IPS-NIHi11 (cell line): ENCODE measurements at places on chromosomes 5 and 9.

- no peak for DNase-seq
These were observed 18.3 kb upstream of the SLC2A6 start for GRCh38 chr9:133496861-133497842.

DNA sequence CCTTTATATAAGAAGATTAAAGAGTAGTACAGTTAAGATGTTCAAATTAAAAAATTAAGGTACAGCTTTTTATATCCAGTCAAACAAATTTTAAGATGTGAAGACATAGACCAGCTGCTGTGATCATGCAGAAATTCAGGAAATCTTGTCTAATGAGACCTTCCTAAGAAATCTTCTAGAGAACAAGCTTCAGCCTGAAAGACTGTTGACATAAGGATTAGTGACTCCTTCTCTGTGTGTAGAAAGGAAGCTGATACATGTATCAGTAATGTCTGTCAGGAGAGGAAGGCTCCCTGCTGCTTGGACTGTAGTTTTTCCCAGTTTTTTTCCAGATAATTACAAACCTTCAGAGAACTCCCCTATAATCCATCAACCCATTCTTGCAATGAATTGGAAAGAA is 75.8 kb upstream of the PCSK5 start:
- no peak for DNase-seq

- DNase-seq = no peak
These were observed 85.3 kb downstream of the NFIB start for GRCh38 chr9:14228602-14229001.

GRCh38 chr9:137055385-137056364 is 1.8 kb upstream of the ENTPD2 start:
- DNase-seq = peak; percentile 53

DNA sequence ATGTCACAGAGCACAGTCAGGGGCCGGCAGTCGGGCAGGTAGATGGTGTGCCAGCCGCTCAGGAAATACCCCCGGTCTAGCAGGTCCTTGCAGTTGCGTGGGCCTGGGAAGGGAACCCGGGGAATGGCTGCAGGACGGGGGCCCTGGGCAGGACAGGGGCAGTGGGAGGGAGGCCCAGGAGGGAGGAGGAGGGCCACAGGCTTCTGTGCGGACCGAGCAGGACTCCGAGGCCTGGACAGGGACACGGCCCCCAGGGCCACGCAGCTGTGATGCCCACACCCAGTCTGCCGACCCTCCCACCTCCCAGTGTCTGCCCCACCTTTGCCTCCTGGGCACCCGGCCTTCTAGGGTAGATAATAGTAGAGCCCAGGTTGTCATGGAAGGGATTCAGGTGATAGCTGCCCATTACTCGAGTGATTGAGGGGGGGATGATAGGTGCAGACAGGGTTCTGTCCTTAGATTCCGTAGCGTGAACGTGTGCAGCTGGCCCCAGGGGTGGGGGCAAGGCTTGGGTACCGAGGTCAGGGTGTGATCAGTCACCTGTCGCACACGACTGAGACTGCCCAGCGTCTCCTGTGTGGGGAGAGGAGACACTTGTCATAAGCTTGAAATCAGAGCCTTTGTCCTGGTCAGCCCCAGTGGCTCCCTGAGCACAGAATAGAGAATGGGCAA is 4.5 kb downstream of the FCN1 start:
- no peak for DNase-seq

GRCh38 chr5:132237141-132237540 is 9.5 kb upstream of the P4HA2 start:
- no peak for DNase-seq

DNA sequence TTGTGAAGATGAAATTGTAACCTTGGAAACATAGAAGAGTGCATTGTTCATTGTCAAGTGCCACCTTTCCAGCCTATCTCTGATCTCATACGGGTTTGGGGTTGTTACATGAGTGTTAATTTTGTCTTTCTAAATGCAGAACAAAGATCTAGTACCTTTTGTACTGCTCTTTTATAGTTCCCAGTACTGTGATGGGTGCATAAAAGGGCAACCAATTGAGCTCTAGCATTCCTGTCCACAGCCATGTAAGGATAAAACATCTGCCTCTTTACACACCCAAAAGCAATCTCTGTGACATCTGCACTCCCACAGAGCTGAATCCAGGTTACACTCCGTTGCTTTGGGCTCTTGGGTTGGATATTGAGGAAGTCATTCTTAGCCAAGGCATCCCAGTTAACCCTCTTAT is 255.2 kb downstream of the SGCD start:
- DNase-seq = no peak

DNA sequence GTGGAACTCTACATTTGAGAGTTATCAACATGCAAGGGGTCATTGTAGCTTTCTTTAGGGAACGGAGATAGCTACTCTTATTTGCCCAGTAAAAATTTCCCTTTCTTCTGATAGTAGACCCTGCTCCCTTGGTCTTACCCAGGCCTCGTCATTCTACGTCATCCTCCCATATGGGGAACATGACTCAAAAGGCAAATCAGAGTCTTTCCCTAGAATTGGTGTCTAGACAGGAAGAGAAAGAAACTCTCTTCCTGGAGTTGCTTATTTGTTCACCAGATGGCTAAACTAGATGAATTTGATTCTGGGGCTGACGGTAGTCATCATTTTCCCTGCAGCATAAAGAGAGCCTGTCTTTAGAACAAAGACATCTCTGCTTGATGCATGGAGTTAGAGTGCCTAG is 12.2 kb upstream of the SLC38A9 start:
- DNase-seq = no peak

- DNase-seq = no peak
These were observed 124.6 kb upstream of the PDE4D start for GRCh38 chr5:60018091-60018490.

DNA sequence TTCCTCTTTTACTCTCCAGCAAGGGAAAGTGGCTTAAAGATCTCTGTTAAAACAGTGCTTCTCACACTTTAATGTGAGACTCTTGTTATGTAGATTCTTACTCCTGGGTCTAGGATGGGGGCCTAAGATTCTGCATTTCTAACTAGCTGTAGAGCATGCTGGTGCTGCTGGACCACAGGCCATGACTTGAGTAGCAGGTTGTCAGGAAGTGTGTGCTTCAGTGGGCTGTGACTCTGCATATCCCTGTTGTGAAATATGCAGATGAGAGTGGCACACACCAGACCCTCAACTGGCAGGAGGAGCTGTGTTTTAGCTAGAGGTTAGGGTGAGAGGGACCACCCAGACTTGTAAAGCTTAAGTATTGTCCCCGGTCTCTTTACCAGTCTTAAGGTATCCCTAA is 191.1 kb upstream of the DMRT1 start:
- DNase-seq = peak; percentile 35

DNA sequence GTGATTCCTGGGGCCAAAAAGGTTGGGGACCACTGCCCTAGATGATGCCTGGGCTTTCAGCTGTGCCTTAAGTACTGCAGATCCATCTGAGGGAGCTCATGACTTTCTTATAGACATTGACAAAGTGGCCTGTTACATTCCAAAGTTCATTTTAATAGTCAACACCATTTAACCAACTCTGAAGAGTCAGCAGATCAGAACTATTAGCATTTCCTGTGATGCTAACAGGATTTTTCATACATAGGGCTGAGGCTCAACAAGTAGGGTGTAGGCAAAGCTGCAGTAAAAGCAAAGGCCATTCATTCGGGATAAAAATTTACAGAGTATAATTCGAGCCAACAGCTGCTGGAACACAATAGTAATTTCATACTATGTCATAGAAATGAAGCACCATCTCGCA is 105.4 kb downstream of the LPAR1 start:
- no peak for DNase-seq

- no peak for DNase-seq
These were observed 16.9 kb downstream of the GNG10 start for GRCh38 chr9:111678293-111678692.

DNA sequence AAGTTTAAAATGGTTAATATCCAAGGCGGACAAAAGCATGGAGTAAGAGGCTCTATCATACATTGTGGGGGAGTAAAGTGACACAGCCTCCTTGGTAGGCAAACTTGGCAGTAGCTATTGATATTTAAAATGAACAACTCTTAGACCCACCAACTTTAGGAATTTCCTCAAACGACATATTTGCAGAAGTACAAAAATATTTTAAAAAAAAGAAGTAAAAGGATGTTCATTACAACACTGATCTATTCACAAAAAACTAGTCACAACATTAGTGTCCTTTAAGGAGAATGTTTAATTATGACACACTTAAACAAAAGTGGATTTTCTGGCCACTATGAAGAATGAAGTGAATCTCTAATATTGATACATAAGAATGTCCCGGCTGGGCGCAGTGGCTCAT is 1.7 kb downstream of the ALG2 start:
- DNase-seq = no peak

- no peak for DNase-seq
These were observed 744.6 kb downstream of the BRINP1 start for GRCh38 chr9:118624608-118625007.

DNA sequence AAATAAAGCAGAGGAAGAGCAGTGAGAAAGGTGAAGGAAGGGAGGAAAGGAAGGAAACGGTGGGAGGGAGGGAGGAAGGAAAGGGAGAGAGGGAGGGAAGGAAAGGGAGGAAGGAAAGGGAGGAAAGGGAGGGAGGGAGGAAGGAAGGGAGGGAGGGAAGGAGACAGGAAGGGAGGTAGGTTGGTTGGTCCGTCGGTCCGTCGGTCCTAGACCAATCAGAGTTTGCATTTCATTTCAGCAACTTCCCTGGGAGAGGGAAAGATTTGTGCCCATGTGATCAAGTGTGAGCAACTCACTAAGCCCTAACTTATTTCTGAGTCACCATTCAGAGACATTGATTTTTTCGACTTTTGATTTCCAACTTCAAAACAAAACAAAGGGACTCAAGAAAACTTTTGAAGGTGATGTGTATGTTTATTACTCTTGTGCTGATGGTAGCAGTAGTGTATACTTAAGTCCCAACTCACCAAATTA is 18.8 kb downstream of the NANS start:
- no peak for DNase-seq

- DNase-seq = no peak
These were observed 343.6 kb downstream of the CSNK1G3 start for GRCh38 chr5:123855609-123856008.

- DNase-seq = no peak
These were observed 286.4 kb downstream of the RASEF start for GRCh38 chr9:82776508-82776907.

GRCh38 chr9:3960661-3961144 is 339.2 kb downstream of the GLIS3 start:
- no peak for DNase-seq

- no peak for DNase-seq
These were observed 365.0 kb downstream of the MAT2B start for GRCh38 chr5:163870441-163870840.

GRCh38 chr5:16528382-16529110 is 62.9 kb upstream of the ZNF622 start:
- DNase-seq = no peak

DNA sequence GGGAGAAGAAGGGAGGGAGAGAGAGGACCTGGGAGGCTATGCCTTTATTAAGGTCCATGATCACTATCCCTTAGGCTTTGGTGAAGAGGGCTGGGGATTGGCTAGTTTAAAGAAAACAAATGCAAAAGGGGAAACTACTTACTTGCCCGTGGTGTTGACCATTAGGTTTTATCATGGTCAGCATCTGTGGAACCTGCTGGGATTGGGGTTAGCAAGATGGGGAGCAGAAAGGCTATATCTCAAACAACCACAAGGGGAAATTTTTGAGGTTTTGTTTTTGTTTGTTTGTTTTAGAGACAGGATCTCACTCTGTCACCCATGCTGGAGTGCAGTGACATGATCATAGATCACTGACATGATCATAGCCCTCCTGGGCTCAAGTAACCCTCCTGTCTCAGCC is 9.0 kb upstream of the RAD23B start:
- no peak for DNase-seq

DNA sequence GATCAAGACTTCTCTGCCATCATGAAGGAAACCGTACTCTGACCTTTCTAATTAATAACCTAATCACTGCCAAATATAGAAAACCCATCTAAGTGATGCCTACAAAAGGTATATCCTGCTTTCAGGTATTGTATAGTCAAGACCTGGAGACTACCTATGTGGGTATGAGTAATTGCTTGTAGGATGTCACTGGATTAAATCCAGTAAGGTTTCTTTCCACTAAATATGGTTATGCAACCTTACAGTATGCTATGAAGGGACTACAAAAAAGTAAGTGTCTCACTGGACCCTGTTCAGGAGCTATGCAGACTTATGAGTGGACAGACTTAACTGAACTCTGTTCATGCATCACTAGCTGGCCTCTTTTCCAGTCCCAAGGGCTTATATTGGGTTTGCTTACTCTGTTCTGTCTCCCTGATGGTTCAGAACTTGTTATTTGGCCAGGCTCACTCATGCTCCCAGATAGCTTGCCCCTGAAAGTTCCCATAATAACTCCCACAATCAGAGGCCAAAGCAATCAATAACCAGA is 51.1 kb downstream of the PDE6A start:
- DNase-seq = no peak

- DNase-seq = no peak
These were observed 163.1 kb downstream of the SEC61B start for GRCh38 chr9:99385215-99385614.

DNA sequence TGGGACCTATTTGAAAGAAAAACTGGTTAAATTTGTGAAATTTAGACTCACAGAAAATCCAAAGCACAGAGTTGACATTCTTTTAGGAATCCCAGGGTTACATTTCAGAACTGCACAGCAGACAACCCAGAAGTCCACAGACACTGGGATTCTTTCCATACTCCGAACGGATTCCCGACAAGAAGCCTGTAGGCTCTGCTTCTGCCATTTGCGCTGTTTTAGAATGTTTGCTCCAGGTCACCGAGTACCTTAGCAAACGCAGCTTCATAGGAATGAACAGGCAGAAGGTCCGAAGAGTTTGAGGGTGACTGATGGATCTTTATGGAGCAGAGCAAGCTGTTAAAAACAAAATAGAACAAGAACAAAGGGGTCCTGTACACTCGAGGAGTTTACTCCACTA is 84.5 kb upstream of the NFIB start:
- DNase-seq = no peak

GRCh38 chr5:168995024-168995423 is 305.9 kb downstream of the SLIT3 start:
- DNase-seq = no peak

GRCh38 chr5:124718380-124718789 is 28.1 kb downstream of the ZNF608 start:
- DNase-seq = no peak

DNA sequence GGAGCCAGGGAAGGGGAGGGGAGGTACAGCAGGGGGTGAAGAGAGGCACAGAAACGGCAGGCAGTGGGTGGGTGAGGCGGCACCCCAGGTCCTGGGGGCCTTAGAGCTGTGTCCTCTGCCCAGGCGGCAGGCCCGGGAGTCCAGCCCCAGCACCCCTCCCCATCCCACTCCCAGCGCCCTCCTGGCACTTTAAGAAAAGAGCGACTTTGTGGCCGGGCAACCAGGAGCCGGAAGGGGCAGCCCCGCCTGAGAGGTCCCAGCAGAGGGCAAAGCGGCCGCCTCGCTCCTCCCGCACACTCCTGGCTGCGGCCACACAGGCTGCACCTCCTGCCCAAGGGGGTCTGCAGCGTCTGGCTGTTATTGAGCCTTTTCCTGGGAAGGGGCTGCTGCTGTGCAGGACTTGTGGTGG is 42.6 kb downstream of the NACC2 start:
- DNase-seq = peak; percentile 70
